ENCODE measurements at places on chromosomes 11 and 22.

DNA sequence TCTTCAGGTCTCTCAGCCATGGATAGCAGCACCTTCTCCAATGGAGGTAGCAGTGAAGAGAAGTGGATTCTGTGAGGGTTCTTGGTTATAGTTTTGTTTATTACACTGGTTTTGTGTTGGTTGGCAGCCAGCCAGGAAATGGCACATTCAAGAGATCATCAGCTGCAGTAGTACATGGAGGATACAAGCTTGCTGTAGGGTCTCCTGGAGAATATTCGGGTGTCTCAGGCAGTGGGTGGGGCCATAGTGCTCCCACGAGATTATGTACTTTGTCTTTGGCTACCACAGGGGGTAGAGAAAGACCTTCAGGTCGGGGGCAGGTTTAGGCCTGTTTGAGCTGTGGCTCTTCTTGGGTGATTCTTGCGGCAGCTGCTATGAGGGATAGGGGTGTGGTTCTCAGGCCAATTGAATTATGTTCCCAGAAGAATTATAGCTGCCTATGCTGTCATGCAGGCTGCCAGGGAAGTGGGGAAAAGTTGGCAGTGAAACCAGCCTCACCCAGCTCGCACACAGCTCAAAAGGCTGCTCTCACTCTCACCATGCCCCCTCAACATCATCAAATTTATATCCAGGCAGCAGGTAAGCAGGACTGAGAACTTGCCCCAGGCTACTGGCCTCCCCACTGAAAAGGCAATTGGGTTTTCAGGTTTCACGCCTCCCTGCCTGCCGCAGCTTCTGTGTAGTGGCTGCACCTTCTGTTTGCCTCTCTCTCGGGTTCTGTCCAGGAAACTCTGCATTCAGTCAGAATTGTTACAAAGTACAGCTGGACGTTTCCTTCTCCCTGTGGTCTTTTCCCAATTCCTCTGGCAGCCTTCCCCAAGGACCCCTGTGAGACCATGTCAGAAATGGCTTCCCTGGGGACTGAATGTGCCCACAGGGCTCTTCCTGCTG, 435.5 kb downstream of the LUZP2 start:
- no peak for DNase-seq

- DNase-seq: no peak
Measured at GRCh38 chr11:77558380-77558779, 31.4 kb upstream of the AQP11 start.

- no peak for DNase-seq
Measured at GRCh38 chr22:35600476-35600875, 16.7 kb downstream of the MB start.

DNA sequence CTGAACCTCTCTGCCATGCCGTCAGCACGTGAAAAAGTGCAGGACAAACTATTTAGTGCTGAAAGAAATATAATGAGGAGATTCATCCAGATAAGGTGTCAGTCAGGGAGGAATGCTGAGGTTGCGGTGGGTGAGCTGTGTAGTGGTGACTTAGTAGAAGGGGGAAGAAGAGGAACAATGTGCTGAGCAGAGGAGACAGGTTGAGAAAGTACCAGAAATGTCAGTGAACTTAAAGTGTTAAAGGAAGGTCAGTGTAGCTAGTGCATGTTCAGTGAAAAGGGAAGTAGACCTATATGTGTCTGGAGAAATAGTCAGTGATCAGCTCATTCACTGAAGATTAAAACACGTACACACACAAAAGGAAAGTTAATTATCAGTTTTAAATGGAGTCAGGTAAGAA, 237.6 kb upstream of the CCDC179 start:
- DNase-seq: no peak

DNA sequence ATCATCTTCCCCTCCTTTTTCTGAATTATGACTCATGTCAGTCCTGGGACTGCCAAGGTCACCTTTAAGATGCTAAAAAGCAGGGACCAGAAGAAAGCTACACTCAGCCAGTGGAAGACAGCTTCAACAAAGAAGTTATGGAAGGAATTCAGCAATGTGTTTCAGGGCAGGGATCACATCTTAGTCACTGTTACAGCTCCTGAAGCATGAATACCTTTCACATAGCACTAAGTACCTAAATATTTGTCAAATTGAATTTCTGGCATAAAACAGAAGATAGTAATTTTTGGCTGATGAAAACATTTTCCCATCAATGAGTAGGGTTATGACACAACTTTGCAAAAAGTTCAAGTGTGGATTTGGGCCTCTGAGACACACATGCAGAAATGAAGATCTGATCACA, 5.2 kb downstream of the DDB1 start:
- DNase-seq: no peak

DNA sequence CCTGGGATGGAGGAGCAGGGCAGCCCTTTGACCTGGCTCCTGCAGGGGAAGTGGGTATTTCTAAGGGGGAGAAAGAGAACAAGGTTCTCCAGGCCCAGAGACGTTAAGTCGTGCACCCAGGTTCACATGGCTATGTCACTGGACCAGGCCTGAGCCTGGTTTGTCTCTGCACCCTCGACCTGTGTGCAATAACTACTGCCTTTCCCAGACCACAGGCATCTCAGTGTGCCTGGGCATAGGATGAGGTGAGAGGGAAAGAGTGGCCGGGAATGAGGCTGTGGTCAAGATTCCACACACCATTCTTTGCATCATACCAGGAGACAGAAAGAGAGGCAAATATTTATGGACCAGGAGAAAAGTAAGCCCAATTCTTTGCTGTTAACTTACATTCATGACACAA, 66.8 kb downstream of the PRR5L start:
- DNase-seq: no peak

DNA sequence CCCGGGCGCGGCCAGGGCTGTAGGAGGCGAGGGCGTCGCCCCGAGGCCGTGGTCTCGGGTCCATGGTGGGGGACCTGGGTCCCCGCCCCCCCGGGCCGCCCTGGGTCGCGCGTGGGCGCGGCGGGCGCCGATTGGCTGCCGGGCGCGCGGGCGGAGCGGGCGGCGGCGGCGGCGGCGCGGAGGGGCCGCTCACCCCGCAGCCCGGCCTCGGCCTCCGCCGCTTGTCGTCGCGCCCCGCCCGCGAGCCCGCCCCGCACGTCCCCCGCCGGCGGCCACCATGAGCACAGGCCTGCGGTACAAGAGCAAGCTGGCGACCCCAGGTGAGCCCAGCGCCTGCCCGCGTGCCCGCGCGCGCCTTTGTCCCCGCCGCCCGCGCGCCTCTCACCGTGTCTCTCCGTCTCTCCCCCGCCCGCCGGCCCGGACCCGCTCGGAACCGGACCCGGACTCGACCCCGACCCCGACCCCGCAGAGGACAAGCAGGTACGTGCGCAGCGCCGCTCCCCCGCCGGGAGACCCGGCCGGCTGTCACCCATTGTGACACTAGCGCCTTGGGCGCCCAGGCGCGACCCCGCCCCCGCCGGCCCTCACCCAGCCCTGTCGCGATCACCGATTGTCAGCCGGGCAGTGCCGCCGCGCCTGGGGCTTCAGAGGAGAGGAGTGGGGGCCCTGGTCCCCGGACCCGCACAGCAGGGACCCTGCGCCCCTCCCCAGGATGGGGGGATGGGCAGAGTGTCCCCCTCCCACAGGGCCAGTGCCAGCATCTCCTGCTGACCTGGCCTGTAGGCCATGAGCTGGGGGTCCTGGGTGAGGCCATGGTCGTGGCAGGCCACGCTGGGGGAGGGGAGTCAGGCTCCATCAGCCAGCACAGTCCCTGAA, at the start of gene SEPTIN5:
Gene SEPTIN5 (plus strand): TSS at position 192 of the 876 bp plus-strand sequence. CDS start 86 bp downstream, at position 278.
- no peak for DNase-seq

DNA sequence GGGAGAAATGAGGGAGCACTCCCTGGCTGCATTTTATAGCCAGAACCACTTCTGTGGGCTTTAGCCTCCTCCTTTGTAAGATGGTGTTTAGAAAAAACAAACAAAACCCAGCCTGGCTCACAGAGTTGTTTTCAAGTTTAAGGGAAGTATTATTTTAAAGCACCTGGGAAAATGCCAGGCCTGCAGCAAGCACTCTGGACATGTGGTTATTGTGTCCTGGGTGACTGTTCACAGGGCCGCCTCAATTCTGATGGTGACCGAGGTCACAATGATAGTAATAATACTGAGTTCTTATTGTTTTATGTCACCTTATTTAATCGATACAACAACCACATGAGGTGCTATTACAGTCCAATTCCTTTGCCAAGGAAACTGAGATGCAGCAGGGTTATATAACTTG, 20.7 kb upstream of the SLC22A12 start:
- no peak for DNase-seq

GRCh38 chr11:61498767-61499341, 9.7 kb upstream of the LRRC10B start:
- no peak for DNase-seq

DNA sequence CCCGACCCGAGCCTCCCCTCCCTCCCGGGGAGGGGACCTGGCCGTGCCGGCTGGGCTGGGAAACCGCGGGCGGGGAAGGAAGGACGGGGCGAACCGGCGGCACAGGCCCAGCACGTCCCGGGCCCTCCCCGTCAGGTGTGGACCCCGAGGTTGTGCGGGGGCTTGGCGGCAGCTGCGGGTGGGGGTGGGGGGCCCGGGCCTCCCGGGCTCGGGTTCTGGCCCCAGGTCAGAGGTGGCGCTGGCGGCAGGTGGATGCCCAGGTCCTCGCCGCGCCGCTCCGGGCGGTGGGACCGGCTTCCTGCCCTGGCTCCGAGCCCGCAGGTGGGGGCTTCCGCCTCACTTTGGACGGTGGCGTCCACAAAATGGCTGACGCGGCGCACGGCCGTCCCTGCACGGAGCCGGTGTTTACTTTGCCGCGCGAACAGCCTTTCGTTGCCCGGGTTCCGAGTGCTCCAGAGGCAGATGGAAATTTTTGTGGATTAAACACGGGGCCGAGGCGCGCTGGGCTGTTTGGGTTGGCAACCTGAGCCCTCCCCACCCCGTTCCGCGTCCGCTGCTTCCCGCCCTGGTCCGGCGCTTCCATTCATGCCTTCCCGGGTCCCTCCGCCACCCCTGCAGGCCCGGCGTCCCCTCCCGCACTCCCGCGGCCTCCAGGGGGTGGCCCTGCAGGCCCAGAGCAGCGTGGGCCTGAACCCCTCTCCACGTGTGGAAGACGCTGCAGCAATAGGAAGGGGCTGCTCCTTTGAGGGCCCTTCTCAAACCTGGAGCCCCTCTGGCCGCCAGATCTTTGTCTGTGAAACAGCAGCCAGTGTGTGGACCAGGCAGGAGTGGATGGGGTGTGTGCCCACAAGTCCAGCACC, 92.0 kb upstream of the KCNQ1OT1 start:
- DNase-seq: no peak

- no peak for DNase-seq
Measured at GRCh38 chr11:83682611-83682973, 396.4 kb upstream of the CCDC90B start.

Data from PC-3 (cell line).